Esophagus squamous epithelium (tissue), 5 donors: ENCODE measurements at places on chromosomes 13 and 19.

- peak; percentile 53 for DNase-seq
Observed at GRCh38 chr19:14005349-14006084, 603 bp downstream of the RFX1 start.

- DNase-seq: no peak
Observed at GRCh38 chr19:54873990-54874389, at the start of gene FCAR. Gene FCAR, plus strand, starts transcription at chr19:54874235. Its CDS starts 55 bp downstream, at chr19:54874290.

DNA sequence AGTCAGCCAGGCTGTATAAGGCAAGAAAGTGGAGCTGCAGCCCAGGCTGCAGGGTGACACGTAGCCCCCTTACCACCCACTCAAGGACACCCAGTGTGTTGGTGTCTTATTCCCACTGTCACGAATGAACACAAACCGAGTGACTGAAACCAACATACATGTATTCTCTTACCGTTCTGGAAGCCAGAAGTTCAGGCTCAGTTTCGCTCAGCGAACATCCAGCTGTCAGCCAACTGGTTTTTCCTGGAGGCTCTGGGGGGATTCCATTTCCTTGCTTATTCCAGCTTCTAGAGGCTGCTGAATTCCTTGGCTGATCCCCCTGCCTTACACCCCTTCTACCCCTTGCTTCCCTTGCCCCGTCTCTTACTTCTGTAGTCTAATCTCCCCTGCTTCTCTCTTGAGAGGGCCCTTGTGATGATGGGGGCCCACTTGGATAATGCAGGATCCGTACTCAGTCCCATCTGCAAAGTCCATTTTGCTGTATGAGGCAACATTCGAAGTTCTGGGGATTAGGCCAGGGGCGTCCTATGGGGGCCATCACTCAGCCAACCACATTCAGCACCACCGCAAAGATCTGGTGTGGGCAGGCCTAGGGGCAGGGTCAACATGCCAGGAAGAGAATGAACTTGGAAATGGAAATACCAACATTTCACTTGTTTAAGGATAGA lies 47.3 kb upstream of the MTIF3 start:
- no peak for DNase-seq

GRCh38 chr13:80363890-80364503 lies 23.1 kb upstream of the SPRY2 start:
- DNase-seq: no peak

GRCh38 chr13:94205896-94206295 lies 273.6 kb downstream of the DCT start:
- no peak for DNase-seq

DNA sequence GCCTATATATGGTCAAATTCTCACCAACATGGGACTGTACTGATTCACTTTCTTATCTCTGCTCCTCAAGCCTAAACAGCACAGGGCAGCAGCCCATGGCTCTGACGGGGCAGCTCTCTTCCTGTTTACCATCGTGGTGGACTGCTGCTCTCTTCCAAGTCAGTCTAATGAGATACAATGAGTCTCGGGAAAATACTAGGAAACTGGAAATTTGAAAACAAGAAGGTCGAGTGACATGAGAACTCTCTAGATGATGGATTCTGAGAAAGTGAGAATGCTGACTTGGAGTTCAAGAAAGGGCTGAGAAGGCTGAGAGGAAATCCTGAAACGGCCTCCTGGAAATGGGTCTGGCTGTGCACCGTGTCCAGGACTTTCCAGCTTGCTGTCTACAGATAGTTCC lies 122.8 kb upstream of the ARGLU1 start:
- DNase-seq: no peak
